Esophagus squamous epithelium (tissue), 5 donors: ENCODE measurements at places on chromosomes 6 and 20.

DNA sequence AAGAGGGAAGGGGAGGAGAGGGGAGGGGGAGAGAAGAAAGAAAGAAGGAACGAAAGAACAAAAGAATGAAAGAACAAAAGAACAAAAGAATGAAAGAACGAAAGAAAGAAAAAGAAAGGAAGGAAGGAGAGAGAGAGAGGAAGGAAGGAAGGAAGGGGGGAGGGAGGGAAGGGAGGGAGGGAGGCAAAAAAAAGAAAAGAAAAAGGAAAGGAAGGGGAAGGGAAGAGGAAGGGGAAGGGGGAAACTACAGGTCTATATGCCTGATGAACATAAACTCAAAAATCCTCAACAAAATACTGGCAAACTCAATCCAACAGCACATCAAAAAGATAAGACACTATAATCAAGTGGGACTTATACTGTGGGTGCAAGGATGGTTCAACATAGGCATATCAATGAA lies 13.7 kb upstream of the LGSN start:
- DNase-seq: no peak

- no peak for DNase-seq
These were observed 45.0 kb downstream of the SULF2 start for GRCh38 chr20:47740121-47740861.

GRCh38 chr6:135458051-135458450 lies 39.5 kb downstream of the AHI1 start:
- DNase-seq: no peak

- DNase-seq: no peak
These were observed 12.1 kb downstream of the NCR2 start for GRCh38 chr6:41347378-41348050.

- DNase-seq: no peak
These were observed 8.1 kb upstream of the ZC3H12D start for GRCh38 chr6:149492798-149493343.

GRCh38 chr20:53751620-53752318 lies 158.1 kb upstream of the ZNF217 start:
- DNase-seq: no peak

DNA sequence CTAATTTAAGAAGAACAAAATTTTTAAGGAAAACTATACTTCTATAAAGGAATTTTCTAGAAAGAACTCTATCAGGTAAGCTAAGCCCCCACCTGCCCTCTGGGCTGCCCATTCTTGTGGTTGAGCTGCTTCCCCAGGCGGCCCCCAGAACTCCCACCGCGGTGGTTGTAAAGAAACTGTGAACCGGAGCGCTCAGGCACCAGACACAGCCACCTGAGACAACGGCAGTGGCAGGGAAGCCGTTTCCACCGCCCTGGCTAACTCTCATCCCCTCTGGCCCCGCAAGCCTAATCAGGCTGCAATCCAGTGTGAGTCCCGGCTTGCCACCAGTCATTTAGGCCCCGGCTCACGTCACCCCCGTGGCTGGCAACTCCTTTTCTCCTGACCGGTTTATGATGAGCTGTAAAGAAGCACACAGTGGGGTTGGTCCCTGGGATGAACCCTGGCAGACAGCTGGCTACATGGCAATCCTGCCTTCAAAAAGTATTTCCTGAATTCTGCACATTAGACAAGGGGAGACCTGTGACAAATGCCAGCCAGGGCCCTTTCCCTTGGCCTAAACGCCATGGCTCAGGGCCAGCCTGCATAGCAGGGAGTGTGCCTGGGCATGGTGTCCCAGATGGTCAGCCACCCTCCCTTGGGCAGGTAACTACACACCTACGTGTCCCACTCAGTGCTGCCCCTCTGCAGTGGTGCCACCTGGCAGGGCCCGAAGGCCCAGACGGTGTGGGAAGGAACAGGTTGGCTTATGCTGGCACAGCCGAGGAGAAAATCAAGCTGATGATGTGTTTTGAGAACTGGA lies 63.8 kb upstream of the GPR31 start:
- DNase-seq: no peak

GRCh38 chr6:148285205-148285604 lies 57.4 kb upstream of the SASH1 start:
- no peak for DNase-seq

DNA sequence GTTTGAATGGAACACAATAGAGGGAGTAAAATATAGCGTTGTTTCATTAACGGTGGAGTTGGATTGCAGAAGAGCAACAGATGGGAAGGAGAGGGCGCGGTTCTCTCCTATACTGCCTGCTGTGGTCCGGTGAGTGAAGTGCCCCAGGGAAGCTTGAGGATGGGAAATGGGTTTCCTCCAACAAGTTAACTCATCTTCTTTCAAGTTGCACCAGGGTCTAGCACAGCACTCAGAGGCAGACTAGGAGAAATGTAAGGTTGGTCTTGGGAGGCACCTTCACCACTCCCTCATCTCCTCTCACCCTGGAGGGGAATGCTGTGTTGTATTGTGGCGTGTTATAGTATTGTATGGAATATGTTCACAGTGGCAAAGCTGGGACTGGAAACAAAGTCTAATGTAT lies 96.9 kb upstream of the SLC24A3 start:
- no peak for DNase-seq

DNA sequence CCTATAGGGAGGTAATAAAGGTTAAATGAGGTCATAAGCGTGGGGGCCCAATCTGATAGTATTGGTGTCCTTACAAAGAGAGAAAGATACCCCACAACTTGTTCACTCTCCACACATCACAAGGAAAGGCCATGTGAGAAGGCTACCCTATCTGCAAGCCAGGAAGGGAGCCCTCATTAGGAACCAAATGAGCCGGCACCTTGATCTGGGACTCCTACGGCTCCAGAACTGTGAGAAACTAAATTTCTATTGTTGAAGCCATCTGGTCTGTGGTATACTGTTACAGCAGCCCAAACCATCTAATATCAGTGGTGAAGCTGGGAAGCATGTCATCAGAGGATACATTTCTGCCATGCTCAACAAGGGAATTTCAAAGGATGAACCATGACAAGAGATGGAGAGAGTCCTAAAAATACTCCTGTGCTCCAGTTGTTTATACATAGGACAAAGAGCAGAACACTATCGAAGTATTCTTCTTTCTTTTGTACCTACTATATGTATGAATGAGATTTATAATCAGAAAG lies 10.4 kb downstream of the COX7A2 start:
- no peak for DNase-seq

DNA sequence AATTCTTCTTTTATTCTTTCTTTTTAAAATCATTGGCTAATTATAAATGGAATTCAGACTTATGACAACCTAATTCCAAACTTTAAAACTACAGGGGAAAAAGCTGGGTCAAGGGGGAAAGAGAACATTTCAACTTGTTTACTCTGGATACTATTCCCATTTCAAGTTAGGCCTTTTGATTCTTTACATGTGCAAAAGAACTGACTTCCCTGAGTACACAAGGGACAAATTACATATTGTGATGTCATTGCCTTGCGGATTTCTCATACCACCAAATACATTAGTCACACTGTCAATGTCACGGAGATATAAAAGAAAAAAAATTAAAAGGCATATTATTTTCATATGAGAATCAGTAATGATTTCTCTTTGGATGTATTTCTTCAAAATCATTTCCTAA lies 96.5 kb upstream of the TBX18 start:
- DNase-seq: no peak

DNA sequence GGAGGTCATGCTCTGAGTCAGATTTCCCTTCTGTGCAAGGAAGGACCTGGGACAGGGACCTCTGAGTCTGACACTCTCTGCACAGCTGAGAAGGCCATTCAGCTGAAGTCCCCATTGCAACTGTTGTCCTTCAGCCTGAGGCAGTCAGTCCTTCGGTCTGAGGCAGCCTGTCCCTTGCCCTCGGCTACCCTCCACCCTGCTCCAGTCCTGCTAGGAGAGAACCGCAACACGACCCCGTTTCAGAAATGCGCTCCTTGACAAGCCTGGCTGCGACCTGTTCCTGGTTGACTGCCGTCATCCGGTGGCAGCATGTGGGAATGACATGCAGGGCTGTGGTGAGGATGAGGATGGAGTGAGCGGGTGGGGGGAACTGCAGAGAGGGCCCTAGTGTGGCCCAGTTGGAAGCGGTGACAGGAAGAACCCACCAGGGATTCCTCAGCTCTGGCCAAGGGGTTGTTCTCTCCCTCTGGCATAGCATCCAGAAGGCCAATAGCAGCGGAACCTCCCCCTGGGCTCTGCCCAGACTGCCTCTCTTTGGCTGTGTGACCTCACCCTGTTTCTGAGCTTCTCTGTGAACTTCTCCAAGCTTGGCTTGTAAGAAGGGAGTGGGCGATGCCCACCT lies 40.3 kb upstream of the ANGPT4 start:
- DNase-seq: peak; percentile 3

- DNase-seq: no peak
These were observed 48.8 kb downstream of the ERMARD start for GRCh38 chr6:169800116-169800667.

DNA sequence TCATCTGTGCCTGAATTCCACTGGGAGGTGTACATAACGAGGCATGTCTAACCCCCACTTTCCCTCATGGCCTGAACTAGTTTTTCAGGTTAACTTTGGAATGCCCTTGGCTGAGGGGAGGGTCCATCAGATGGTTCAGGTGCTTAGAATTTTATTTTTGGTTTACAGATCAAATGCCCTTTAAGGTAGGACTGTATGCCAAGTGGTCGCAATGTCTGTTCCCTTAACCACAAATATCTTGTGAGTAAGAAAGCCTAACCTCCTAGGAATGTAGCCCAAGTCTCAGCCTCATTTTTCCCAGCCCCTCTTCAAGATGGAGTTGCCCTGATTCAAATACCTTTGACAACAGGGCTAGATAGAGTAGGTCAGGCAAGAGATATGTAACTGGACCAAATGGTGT lies 78.4 kb downstream of the RNASET2 start:
- no peak for DNase-seq

DNA sequence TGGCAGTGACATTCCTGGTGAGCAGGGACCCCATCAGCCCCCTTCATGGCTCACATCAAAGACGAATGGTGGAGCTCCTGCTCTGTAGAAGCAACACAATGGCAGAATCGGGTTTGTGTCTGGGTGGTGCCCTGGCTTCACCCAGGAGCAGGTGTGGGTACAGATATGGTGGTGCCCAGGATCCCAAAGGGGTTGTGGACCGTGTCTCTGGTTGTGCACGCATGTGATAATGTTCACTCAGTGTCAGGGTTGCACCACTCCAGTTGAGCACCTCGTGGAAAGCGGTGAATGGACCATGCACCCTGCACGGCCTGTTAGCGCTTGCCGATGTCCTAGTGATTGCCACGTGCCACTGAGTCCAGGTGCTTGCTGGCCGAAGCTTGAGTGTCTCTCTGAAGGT lies 63.0 kb downstream of the IGF2R start:
- DNase-seq: no peak

DNA sequence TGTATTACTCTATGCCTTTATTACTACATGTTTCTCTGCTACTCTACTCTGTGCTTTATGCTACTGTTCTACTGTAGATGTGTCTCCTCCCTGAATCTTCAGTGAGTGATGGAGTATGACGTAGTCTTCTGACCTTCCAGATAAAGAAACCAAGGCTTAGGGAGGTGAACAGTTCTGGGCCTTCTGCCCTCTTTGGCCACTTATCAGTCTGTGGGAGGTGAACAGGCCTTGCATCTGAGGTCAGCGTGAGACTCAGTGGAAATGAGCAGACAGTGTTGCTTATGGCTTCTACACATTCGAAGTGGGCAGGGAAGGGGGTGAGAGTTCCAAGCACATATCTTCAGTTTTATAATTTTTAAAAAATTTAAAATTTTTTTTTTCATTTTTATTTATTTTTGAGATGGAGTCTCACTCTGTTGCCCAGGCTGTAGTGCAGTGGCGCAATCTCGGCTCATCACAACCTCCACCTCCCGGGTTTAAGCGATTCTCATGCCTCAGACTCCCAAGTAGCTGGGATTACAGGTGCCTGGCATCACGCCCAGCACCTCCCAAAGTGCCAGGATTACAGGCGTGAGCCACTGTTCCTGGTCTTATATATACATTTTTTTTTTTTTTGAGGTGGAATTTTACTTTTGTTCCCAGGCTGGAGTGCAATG lies 24.2 kb downstream of the MYBL2 start:
- DNase-seq: no peak

DNA sequence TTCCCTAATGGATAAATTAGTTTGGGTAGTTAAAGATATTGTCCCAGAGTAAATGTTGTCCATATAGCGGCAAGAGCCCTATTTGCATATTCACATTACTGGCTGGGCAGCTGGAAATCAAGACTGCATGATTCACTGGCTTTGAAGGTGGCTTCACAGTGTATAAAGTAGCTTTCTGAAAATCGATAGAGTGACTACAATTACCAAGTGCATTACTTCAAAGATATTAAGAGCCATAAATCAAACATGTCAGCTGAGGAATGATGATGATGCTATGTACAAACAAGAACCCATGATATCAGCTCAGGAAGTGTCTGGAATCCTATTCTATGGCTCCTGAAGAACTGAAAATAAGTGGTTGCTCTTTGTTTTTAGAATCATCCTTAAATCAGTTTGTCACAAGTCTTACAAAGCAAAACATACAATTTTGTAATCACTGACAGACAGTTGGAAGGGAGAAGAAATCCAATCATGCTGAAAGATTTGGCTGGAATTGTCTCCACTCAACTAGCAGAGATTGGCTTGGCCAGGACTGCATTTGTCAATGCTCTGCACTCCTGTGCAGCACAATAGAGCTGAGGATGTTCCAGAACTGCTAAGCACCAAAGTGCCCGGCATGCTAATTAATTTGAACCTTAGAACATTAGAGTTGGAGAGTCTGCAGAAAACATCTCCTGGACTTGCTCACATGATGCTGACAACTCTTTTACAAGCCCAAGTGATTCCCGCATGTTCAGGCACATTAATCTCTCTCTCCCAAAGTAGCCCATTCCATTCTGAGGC lies 77.9 kb upstream of the B3GAT2 start:
- DNase-seq: no peak

DNA sequence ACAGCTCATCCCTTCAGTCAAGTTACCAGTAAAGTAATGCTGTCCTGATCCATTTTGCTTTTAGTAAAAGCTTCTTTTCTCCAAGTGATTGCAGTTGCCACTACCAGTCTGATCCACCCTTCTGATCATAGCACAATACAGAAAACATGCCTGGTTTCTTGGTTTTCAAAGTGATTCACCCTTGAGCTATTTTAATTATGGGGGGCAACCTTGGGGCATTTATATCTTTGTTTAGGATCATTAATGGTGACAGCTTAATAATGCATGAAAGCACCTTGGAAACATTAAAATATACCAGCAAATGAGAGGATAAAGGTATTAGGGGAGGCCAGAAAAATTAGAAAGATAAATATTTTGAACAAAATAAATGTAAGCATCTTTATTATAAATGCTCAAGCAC lies 38.4 kb downstream of the LRRC1 start:
- DNase-seq: no peak

DNA sequence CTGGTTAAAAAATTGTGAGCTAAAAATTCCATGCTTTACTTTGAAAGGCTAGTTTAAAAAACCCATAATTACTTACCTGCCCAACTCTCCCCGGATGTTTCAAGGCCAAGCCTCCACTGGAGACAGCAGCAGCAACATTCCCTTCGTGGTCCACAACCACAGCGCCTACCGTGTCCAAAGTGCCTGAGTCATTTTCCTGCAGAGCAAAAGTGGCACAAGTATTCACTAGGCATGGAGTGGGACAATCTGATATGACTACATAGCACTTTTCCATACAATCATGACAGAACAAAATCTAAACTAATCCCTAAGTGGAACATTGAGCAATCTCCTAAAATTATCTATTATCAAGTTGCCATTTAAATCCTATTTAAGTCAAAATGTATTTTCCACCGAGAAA lies 104.8 kb downstream of the TASP1 start:
- DNase-seq: no peak
